WERI-Rb-1 (cell line): ENCODE measurements at places on chromosomes 1 and 21.

GRCh38 chr1:197736685-197737084 is 38.6 kb downstream of the DENND1B start:
- DNase-seq, result no peak

DNA sequence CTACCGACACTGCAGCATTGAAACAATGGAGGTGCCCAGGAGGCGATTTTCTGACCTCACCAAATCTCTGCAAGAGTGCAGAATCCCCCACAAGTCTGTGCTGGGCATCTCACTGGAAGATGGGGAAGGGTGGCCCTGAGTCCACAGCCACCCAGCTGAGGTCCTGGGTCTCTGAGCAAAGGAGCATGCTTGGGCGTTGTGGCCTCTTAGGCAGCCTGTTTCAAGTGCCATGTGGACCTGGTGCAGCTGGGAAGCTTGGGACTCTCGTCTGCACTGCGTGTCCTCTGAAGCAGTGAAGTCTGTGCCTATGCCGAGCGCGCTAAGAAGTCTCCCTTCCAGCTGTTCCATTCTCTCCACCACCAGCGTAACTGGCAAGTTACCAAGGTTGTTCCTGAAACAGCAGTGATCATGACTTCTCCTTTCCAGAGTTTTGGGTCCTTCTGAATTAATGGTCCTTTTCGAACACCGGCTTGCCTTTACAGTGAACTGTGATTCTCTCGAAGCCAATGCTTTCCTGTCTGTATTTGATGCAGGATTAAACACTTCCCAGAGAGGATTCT is 5.0 kb upstream of the PLA2G2C start:
- DNase-seq, result no peak

DNA sequence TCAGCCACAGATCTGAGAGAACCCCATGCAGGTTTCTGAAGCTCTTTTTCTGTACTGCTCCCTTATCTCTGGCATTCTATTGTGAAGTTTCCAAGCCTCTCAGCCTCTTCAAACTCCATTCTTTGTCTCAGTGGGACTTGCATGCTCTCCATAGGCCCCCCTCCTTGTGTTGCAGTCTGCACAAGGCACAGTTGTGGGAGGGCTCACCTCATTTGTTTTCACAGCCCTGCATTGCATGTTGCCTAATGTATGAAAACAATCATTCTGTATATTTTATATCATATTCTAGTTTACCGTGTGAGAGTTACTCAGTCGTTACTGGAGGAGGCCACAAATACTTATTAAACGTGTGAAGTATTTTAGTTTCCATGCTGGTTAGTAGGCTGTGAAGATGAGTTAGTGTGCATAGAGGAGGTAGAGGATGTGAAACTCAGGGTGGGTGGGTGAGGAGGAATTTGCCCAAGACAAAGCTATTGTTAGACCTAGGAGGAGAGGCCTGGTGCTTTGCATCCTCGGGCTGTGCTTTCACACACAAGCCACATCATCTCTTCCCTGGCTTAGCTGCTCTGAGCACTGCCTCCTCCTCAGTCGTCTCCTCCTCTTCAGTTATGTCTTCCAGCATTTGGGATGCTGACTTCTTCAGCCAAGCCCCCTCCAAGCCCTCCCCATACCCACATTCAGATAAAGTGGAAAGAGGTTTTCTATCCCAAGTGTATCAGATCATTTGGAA is 7.8 kb upstream of the CHI3L2 start:
- no peak for DNase-seq

DNA sequence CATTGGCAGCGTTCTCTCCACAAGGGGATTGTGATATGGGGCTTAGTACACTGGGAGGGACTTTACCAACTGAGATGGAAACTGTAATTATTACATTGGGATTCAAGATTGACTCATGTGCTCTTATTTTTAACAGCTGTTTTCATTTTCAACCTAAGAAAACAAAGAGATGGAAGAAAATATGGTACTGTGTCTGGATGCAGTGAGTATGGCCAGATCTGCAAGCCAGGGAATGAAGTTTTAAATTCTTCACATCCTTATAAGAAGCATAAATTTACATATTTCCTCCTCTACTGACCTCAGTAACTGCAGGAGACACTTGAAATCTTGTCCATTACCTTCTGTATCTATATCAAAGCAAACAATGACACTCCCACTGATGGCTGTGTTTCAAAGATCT is 81.5 kb upstream of the EDEM3 start:
- DNase-seq, result no peak

- DNase-seq, result no peak
These were observed 60.0 kb upstream of the HMCN1 start for GRCh38 chr1:185674201-185674600.

DNA sequence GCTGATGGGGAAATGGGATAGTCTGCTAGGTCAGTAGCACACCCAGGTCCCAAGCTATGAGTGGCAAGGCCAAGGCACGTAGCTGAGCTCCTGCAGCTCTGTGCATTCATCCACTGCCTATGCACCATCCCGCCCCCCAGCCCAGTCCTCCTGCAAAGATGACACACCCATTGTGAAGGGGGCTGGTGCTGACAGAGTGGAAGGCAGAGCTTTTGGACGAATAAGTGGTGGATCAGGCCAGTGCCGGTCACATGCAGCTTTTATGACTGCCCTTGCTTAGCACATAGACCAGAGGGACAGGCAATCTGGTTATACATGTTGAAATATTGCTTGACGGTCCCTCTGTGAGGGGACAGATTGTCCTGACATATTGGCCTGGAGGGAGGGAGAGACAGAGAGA is 494.3 kb downstream of the PTPRU start:
- no peak for DNase-seq

GRCh38 chr21:19993268-19993667 is 1004.9 kb upstream of the NCAM2 start:
- DNase-seq, result no peak

DNA sequence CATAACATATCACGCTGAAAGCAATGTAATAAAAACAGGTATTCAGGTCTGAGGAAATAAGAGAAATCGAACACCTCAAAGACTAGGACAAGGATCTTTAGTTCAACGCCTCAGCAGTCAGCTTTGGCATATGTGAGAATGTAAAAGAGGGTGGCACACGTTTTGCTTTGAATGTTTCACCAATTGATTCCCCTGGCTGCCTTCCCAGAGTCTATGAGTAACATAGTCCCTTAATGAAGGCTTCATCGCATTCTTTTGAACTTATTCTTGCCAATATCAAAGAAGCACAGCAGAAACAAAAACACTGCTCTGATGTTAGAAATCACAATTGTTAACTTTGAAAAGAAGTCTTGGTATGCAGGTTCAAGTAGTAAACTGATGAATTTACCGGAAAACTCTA is 764.8 kb downstream of the ADGRL2 start:
- no peak for DNase-seq

DNA sequence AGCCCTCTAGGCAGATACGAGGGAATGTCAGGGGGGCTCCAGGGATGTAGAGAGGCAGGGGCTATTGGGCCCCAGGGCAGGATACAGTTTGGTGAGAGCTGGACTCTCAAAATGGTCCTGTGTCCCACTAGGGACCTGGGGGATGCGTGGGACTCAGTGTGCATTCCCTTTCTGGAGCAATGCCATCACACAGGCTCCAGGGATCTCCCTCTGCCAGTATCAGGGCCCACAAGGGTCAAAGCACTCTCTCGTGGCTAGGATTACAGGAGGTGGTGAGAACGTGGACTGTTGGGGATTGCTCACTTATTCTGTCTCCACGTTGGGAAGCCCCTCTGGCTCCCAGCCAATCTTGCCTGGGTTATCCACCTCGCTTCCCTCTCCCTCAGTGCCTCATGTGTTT is 25.8 kb downstream of the KIAA0319L start:
- no peak for DNase-seq

- no peak for DNase-seq
These were observed 58.7 kb downstream of the DIP2A start for GRCh38 chr21:46517361-46517760.

DNA sequence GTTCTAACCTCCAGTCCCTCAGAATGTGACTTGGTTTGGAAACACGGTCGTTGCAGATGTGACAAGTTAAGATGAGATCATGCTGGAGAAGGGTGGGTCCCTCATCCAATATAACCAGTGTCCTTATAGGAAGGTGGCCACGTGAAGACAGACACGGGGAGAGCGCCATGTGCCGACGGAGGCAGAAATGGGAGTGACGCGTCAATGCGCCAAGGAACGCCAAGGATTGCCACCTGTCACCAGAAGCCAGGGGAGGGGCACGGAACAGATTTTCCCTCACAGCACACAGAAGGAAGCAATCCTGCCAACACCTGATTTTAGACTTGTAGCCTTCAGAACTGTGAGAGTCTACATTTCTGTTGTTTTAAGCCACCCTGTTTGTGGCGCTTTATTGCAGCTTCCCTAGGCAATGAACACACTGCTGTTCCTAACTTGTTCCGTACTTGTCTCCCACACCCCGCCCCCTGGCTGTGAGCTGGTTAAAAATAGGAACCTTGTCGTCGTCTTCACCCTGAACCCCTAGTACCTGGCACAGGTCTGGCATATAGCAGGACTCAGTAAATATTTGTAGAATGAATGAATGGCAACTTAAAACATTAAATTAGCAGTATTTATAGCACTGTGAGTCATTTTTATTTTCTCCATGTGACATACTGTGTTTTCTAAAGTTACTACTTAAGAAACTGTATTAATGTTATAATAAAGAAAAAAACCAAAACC is 14.2 kb downstream of the RIMS3 start:
- DNase-seq, result peak; percentile 41

GRCh38 chr1:152458384-152459185 is 44.5 kb upstream of the CRNN start:
- DNase-seq, result peak; percentile 87

GRCh38 chr1:153944005-153944826 is 2.3 kb downstream of the DENND4B start:
- no peak for DNase-seq

- DNase-seq, result no peak
These were observed 73.2 kb upstream of the GADD45A start for GRCh38 chr1:67611846-67612245.

DNA sequence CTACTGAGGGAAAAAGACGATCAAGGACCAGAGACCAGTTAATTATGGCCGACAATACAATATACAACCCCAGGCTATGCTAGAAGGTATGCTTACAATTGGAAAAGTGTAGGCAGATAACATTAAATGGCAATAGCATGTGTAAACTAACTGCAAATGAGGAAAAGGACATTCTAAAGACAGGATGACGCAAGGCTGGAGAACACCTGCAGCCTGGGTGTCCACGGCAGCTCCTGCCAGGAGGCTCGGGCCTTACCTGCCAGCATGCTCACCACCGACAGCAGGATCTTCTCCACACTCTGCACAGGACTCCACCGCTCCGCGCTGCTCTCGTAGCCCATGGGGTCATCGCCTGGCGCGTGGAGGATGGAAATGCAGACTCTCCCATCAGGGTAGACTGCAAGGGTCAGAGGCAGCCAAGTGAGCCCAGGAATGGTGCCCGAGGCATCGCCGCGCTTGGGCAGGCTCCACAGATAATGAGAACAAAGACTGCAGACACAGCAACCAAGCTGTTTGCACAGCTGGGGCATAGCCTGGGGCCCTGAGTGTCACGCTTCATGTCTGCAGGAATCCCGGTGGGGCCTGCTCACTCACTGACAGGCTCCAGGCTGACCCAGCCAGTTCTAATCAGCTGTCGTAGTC is 28.2 kb downstream of the UBE2G2 start:
- no peak for DNase-seq

DNA sequence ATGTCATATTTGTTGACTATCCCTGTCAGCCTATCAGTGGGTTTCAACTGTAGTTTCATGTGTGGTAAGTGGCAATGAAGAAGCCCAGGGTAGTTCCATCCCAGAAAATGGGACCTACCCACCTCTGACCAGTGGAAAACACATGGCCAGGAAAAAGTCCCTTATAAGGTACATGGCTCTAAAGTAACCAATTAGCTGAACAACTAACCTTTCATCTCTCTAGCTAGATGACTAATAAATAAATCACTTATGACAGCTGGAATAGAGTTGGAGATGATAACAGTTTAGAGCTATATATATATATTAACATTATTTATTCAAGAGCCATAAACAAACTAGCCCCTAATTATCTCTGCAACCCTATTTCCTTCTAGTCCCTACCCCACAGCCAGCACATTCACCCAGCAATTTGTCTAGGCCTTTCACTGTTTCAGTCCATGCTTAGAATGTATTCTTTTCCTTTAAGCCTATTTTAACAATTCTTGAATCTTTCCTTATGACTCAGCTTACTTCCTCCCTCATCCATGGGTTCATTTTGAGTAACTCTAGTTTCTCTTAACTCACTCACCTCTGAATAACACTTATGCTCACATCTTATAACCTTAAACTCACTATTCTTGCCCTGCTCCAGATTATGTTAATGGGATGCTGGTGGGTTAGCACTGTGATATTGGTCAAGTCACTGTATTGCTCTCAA is 83.7 kb downstream of the TNFSF18 start:
- DNase-seq, result no peak

DNA sequence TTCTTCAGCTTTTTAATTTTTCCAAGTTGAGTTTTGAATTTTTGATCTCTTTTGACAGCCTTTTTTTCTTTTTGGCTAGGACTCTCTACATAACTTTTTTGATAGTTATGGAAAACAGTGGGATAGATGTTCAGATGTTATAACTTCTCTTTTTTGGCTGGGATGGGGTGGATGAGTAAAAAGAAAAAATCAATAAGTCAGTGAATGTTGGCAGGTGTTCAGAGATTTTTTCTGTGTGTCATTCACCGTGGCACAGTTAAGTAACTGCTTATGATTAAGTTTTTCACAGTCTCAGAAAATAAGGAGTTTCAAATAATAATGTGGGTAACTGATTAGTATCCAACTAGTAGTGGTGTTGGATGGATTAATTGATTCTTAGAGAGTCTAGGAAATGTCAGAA is 24.0 kb downstream of the HS2ST1 start:
- DNase-seq, result no peak

DNA sequence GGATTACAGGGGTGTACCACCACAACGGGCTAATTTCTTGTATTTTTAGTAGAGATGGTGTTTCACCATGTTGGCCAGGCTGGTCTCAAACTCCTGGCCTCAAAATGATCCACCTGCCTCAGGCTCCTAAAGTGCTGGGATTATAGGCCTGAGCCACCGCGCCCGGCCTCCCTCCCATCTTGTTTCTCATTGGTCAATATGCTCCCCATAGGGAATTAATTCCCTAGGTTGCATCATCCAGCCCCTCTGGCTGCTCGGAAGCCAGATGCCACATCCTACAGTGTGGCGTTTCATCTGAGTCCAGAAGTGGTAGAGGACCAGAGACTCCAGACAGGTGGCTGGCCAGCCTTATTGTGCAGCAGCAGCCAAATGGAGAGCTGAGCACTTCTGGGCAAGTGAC is 11.5 kb upstream of the VASH2 start:
- peak; percentile 36 for DNase-seq

- DNase-seq, result no peak
These were observed 138.7 kb upstream of the ZNF644 start for GRCh38 chr1:91160363-91161075.

- no peak for DNase-seq
These were observed 14.5 kb upstream of the RUNX1 start for GRCh38 chr21:35063428-35064172.

- DNase-seq, result no peak
These were observed 64.6 kb upstream of the AK4 start for GRCh38 chr1:65083263-65083896.

- no peak for DNase-seq
These were observed 28.6 kb downstream of the CD247 start for GRCh38 chr1:167489571-167490340.

- no peak for DNase-seq
These were observed 1.9 kb upstream of the CNTN2 start for GRCh38 chr1:205041001-205041715.
